Aorta (tissue), 5 donors: ENCODE measurements at places on chromosomes 16 and 17.

- no peaks in the 10 kb centered on the region for H3K36me3 ChIP-seq
- DNase-seq, result no peak
- H3K4me1 ChIP-seq, result no peaks in the 10 kb centered on the region
- H3K27ac ChIP-seq, result no peak overlapping the region
- H3K27me3 ChIP-seq, result no peaks in the 10 kb centered on the region
Observed at GRCh38 chr17:75808549-75808904, 23.9 kb downstream of the UNK start.

GRCh38 chr17:29291163-29291752 lies 2.7 kb downstream of the NUFIP2 start:
- H3K36me3 ChIP-seq, result peaks cover 5% of the 10 kb centered on the region
- DNase-seq, result no peak
- no peaks in the 10 kb centered on the region for H3K4me1 ChIP-seq
- H3K27ac ChIP-seq, result no peak overlapping the region
- H3K27me3 ChIP-seq, result peaks cover 1% of the 10 kb centered on the region
- H3K4me3 ChIP-seq, result peak overlapping the region; percentile 100

GRCh38 chr16:66481081-66481942 lies 54.2 kb downstream of the BEAN1 start:
- no peak overlapping the region for H3K27ac ChIP-seq
- H3K36me3 ChIP-seq, result no peaks in the 10 kb centered on the region
- H3K4me1 ChIP-seq, result no peaks in the 10 kb centered on the region

DNA sequence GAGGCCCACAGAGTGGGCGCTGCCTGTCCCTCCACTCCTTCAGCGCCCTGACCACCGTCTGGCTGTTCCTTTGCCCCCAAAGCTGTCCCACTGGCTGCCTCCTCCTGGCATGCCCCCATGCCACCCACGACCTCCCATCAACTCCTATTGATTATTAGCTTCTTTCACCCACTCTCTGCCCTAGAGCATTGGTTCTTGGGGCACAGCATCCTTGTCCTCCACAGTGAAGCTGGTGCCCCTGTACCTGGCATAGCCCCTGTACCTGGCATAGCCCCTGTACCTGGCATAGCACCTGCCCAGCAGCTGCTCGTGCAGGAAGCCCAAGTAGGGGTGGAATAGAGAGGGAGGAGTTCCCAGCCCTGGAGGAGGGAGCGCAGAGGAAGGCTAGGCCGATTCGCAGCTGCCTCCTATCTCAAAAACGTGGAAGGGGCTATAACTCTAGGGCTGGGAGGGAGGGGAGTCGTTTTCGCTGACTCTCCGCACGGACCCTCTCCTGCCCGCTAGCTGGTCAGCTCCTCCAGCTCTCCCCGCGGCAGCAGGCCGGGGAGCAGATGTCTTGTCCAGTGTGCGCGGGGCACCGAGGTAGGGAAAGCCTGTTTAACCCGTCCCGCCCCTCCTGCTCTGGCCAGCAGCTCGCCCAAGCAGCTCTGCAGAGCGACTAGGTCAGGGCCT lies 5.7 kb upstream of the ACTG1 start:
- H3K27me3 ChIP-seq, result no peaks in the 10 kb centered on the region
- no peaks in the 10 kb centered on the region for H3K36me3 ChIP-seq
- H3K27ac ChIP-seq, result peak overlapping the region; percentile 39
- DNase-seq, result no peak

DNA sequence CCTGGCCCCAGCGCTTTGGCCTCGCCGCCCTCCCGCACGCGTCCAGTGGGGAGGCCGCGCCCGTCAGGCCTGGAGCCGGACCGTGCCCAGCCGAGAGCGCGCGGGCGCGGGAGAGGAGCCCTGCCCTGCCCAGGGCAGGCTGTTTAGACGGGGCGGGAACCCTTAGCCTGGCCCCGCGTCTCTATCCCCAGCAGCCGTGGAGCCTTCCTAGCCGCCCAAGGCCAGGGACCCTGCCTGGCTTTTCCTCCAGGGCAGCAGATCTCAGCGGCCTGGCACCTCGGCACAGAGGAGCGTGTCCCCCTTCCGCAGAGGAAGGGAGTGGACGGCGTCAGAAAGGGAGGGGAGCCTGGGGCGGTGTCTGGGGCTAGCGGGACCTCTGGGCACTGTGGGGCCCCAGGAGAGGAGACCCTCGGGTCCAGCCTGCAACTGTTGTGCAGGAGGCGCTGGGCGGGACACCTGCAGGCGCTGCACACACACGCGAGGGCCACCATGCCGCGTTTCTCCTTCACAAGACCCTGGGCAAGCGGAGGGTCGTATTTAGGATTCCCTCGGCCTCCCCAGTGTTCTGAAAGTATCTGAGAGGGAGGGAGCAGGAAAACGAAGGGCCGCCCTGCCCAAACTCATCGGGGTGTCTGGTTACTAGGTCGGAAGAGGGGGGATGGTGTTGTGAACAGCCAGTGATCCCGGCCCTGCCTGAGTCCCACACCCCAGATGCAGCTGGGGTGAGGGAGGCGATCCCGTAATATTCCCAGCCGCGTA lies 2.3 kb upstream of the NPTX1 start:
- H3K27ac ChIP-seq, result no peak overlapping the region
- H3K4me1 ChIP-seq, result no peaks in the 10 kb centered on the region
- H3K4me3 ChIP-seq, result no peak overlapping the region
- no peak for DNase-seq

DNA sequence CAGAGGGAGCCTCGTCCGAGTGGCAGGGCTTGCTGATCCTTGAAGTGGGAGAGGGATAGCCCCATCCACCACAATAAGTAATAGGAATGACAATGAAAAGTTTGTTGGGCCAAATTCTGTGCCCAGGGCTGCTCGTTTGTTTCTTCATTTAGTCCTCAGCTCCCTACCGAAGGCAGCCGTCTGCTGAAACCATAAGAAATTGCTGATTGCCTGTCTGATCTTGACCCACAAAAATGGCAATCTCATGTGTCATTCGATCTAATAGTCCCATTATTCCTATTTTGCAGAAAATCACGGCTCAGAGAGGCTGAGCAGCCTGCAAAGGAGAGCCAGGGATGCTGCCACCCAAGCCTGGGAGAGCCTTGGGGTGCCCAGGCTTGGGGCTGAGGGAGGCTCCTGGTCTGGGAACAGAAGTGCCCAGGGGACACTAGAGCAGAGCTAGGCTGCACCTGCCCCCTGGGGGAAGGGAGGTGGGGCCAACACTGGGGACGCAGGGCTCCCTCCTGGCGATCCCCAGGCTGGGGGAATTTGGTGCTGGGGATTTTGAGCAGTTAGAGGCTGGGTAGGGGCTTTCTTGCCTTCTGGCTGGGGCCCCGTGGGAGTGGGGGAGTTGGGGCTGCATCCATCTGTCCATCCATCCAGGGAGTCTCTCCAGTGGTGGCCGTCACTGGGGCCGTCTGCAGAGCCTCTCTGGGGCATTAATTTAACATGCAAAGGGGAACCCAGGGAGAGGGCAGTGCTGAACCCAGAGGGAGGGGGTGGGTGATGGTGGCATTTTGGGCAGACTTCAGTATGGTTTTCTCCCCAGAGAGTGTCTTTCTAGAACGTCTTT lies 53.5 kb downstream of the SOCS1 start:
- no peaks in the 10 kb centered on the region for H3K36me3 ChIP-seq
- H3K27ac ChIP-seq, result no peak overlapping the region
- H3K27me3 ChIP-seq, result no peaks in the 10 kb centered on the region
- no peak overlapping the region for H3K4me3 ChIP-seq

- H3K27me3 ChIP-seq, result no peaks in the 10 kb centered on the region
- H3K36me3 ChIP-seq, result peaks cover 5% of the 10 kb centered on the region
- H3K4me3 ChIP-seq, result no peak overlapping the region
- H3K4me1 ChIP-seq, result no peaks in the 10 kb centered on the region
- no peak for DNase-seq
Observed at GRCh38 chr16:31707743-31708335, 165.8 kb upstream of the ZNF267 start.

DNA sequence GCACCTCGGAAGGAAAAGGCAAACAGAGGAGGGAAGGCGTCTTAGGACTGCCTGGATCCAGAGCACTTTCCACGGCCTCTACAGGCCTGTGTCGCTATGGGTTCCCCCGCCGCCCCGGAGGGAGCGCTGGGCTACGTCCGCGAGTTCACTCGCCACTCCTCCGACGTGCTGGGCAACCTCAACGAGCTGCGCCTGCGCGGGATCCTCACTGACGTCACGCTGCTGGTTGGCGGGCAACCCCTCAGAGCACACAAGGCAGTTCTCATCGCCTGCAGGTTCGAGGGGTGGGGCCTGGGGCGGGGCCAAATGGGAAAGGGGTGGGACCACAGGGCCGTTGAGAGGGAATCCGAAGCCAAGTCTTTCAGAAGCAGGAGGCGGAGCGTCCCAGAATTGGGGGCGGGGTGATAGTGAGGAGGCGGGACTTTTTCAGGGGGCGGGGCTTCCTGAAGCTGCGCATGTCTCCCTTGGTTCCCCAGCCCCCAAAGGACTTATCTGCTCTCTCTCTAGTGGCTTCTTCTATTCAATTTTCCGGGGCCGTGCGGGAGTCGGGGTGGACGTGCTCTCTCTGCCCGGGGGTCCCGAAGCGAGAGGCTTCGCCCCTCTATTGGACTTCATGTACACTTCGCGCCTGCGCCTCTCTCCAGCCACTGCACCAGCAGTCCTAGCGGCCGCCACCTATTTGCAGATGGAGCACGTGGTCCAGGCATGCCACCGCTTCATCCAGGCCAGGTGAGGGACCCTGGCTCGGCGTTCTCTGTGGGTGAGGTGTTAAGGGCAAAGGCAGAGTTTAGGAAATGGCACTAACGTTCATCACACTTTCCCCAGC lies 939 bp downstream of the BCL6B start:
- no peak overlapping the region for H3K27ac ChIP-seq
- peak; percentile 94 for DNase-seq
- no peaks in the 10 kb centered on the region for H3K4me1 ChIP-seq
- H3K27me3 ChIP-seq, result no peaks in the 10 kb centered on the region
- no peak overlapping the region for H3K4me3 ChIP-seq

GRCh38 chr16:49855822-49856671 lies at the start of gene ZNF423:
ZNF423 (minus strand) TSS chr16:49856112; CDS start chr16:49855774, 338 bp downstream.
- no peaks in the 10 kb centered on the region for H3K4me1 ChIP-seq
- no peaks in the 10 kb centered on the region for H3K36me3 ChIP-seq
- H3K27me3 ChIP-seq, result no peaks in the 10 kb centered on the region
- no peak for DNase-seq
- peak within 1 kb of the TSS; percentile 71 for H3K27ac ChIP-seq
